ENCODE measurements at places on chromosomes 12 and 14. TPM values are rescaled to one million over a fixed set of nuclear protein-coding genes. Genes with fewer than 3 reads are reported as not detected.

DNA sequence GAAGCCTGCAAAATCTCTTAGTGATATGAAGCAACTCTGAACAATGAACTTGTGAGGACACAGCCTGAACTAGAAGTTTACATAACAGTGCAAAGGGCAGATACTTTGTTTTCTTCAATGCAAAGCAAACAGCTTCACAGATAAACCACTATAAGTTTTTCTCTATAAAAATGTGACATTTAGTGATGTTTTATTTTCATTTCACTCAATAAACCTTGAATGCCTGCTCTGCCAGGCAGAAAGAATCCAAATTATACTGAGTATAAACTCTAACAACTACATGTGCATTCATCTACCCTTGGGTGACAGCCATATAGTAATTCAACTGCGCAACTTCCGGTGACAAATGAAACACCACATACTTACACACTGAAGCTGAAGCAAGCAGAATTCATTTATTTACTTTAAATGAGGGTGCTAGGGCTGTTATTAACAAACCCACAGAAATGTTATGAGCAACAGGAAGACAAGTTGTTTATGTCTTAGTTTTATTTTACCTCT is 10.3 kb downstream of the DCP1B start:
- DNase-seq = no peak

GRCh38 chr12:131452444-131452860 is 258.4 kb upstream of the SFSWAP start:
- DNase-seq = no peak

GRCh38 chr14:20343862-20344220 is 406 bp downstream of the PARP2 start:
- DNase-seq = no peak

LRR1 gene
- 12.6 TPM for polyA plus RNA-seq

KRT4 gene
- polyA plus RNA-seq = 0.29 TPM

CDCA3 gene
- 25.4 TPM for polyA plus RNA-seq

CAPS2 gene
- polyA plus RNA-seq = 7.6 TPM

LTB4R2 gene
- 1.8 TPM for polyA plus RNA-seq

TMEM52B gene
- polyA plus RNA-seq = 177 TPM

Data from right renal pelvis (tissue), 4 donors.